ENCODE measurements at places on chromosomes 13 and 19.
A peak's percentile ranks its signal among the peaks of the same experiment; 100 is the strongest.

- DNase-seq: no peak
Measured at GRCh38 chr19:1223018-1223855, 14.6 kb downstream of the CBARP start.

DNA sequence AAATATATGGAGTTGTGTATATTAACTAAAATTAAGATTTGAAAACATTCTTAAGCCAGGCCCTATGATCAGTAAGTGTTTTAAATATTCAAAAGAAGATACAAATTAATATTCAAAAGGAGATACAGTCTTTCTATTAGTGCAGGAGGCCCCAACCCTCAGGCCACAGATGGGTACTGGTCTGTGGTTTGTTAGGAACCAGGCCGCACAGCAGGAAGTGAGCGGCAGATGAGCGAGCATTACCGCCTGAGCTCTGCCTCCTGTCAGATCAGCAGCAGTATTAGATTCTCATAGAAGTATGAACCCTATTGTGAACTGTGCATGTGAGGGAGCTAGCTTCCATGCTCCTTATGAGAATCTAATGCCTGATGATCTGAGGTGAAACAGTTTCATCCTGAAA, 232.9 kb downstream of the FOXO1 start:
- DNase-seq: no peak

DNA sequence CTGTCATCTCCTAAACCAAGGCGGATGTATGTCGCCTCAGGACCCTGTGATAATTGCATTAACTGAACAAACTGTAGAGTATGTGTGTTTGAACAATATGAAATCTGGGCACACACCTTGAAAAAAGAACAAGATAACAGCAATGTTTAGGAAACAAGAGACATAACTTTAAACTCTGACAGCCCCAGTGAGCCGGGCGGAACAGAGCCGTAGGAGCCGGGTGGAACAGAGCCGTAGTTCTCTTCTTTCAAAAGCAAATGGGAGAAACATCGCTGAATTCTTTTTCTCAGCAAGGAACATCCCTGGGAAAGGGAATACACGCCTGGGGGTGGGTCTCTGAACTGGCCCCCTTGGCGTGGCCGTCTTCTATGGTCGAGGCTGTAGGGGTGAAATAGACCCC, 31.8 kb upstream of the ZNF675 start:
- DNase-seq: no peak

DNA sequence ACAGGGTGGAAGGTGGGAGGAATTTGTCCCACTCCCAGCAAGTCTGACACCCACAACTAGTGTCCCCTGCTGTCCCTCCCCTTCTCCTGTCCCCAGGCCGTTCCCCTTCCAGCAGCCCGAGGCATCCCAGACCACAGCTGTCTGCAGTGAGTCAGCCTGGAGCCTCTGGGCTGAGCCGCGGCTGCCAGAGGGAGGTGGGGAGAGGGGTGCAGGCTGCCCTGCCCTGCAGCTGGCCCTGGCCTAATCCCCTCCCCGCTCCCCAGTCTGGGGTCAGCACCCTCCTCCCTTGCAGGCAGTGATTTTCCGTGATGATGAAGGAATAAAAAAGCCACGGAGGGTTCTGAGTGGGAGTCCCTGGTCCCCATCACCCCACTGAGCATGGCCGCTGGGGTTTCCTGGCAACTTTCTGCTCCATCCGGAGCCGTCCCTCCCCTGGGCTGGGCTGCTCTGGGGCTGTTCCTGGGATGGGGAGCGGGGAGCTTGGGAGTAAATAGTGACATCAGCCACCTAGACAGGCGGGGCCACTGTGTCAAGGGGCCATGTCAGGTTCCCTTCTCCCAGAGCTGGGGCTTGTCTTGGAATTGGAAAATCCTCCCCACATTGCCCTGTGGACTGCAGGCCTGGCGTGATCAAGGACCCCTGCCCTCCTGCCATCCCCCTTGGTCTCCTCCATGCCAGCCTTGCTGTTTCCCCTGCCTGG, 16.8 kb downstream of the SPC24 start:
- peak; percentile 19 for DNase-seq

GRCh38 chr13:28320884-28321574, 173.9 kb downstream of the FLT1 start:
- DNase-seq: no peak

DNA sequence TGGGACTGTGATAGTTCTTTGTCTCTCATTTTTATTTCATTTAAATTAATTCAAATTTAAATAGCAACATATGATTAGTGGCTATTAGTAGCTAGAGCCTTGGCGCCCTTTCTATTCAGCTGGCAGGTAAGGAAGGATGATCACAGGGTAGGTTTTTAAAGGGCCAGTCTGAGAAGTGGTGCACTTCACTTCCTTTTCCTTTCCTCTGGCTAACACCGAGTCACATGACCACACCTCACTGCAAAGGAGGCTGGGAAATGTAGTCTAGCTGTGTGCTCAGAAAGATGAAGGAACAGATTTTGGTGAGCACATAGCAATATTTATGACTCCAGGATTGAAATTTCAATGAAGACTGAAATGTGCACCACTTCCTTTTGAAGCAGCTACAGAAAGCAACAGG, 128.7 kb downstream of the TSHZ3 start:
- DNase-seq: no peak

- DNase-seq: no peak
Measured at GRCh38 chr19:18424890-18425514, 5.8 kb downstream of the SSBP4 start.

DNA sequence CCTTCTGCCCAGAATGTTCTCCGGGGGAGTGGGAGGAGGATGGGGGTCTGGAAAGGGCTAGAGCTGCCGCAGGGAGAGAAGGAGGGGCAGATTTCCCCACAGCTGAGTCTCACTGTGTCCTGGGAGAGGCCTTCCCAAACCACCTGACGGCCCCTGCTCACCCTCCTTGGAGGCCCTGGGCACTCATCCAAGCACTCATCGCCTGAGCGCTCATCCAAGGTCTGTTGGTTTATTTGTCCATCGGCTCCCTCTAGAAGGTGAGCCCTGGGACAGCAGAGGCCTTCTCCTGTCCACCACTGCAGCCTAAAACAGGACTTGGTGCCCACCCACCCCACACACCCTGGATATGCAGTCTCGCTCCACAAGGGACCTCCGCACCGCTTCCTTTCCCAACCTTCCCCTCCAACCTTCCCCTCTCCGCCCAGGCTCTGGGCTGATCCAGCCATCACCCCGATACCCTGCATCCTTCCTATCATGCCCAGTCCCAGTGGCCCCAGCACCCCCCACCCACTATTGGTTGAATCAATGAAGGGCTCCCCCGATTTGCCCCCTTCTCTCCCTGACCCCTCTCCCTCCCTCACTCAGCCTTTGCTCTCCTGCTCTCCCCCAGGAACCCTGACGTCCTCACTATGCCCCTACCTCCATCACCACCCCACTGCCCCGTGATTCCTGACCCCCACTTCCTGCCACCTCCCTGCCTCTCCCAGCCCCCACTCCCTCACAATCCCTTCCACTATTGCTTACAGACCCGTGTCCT, 1.7 kb downstream of the UBXN6 start:
- DNase-seq: no peak

- no peak for DNase-seq
Measured at GRCh38 chr19:49168421-49168820, 10.8 kb downstream of the TRPM4 start.

DNA sequence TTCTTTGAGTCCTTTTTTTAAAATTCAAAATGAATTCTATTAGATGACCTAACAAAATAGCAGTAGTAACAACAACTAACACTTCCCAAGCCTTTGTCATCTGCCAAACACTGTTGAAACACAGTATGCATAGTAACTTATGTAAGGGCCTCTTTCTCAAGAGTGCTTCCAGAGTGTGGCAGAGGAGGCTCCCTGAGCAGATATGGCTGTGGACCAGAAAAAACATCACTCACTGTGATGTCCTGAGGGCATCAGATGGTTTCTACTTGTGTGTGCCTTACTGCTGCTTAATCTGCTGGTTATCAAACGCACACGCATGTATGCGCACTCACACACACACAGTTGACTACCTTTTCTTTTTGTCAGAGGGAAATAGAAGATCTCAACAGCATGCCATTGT, 110.8 kb downstream of the DLEU7 start:
- DNase-seq: no peak

- DNase-seq: no peak
Measured at GRCh38 chr13:37194428-37194861, 89.0 kb upstream of the CSNK1A1L start.

- DNase-seq: no peak
Measured at GRCh38 chr19:34135821-34136611, 36.3 kb upstream of the LSM14A start.

DNA sequence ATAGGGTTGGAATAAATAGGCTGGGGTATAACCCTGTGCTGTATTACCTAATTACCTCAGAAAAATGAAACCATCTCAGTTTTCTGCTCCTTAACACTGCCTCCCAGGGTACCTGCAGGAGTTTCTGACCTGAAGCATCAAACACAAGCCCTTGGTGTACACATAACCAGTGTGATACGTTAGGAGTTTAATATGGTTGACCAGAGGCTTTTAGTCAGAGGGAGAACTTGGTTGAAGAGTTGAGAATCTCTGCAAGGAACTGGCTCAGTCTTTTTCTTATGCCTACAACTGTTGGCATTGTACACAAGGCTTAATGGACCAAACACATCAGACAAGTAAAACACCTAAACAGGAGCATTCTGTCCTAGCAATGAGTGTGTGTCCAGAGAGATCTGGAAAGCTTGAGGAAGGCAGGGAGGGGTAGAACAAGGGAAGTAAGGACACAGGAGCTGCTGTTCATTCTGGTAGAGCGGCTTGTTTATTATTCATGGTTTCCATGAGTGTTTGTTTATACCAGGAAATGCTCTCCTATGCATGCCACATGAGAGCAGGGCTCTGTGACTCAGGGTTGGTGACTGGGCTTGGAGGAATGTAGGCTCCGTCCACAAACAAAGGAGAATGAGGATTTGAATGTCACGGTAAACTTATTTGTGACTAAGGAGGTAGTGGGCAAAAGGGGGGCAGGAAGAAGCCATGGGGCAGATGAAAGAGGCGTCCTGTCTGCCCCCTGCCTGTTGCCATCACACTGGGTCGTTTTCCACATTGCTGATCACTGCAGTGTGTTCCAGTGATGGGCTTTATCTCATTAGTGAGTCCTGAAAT, 11.9 kb upstream of the SPATA13 start:
- no peak for DNase-seq

- DNase-seq: no peak
Measured at GRCh38 chr13:43095771-43096719, 72.7 kb downstream of the DNAJC15 start.

GRCh38 chr13:27627380-27627779, 5.7 kb downstream of the POLR1D start:
- DNase-seq: no peak

- DNase-seq: no peak
Measured at GRCh38 chr19:3368848-3369336, 2.5 kb downstream of the NFIC start.

DNA sequence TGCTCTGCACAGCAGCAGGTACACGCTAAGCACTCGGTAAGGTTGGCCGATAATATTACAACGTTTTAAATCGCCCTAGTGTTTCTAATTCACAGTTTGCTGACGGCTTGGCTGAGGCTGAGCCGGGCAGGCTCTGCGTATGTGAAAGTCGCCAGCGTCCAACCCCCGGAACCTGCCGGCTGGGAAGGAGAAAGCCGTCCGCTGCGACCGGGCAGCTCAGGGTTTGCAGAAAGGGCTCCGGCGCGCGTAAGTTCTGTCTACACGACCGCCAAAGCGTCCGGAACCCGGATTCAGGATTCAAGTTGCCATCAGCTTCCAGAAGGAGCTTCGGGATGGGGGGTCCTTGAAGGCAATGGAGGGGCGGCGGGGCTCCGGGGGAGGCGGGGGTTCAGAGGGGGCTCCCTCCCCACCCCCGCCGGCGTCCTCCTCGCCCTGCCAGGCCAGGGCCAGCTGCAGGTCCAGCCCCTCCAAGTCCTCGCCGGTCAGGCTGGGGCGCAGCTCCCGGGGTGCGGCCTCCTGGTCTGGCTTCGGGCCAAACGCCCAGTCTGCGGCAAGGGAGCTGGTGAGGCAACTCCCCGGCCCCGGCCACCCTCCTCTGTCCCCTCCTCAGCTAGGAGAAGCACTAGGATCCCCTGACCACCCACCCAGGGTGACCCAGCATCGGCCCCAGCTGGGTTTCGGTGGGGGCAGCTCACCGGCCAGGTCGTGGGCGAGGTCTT, 575 bp downstream of the SMIM44 start:
- no peak for DNase-seq

- DNase-seq: no peak
Measured at GRCh38 chr19:8204961-8205360, 4.2 kb upstream of the CERS4 start.

DNA sequence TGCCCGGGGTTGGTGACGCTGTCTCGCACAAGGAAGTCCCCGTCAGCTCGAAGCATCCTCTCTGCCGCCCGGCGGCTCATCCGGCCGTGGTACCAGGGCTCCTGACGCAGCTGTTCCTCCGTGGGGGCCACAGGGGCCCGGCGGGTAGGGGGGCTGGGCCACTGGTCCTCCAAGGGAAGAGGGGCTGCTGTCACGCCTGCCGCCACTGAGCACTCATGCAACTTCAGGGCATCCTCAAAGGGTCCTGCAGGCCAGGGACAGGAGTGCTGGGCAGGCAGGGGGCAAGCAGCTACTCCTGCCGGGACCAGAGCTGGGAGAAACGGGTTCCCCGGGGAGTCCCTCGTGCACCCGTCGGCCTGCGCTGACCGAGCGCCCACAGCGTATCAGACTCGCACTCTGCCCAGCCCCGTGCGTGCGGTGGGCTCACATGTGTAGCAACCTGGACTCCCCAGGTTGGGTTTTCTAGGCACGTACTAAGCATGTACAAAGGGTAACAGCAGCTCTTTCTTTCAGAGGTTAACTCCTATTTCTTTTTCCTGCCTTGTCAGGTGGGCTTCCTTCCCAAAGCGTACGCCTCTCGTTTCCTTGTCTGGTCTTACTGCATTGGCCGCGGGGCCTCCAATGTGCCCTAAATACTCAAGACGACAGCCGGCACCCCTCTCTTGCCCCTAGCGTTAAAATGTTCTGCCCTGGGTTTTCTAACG, 13.4 kb upstream of the C2CD4C start:
- no peak for DNase-seq

DNA sequence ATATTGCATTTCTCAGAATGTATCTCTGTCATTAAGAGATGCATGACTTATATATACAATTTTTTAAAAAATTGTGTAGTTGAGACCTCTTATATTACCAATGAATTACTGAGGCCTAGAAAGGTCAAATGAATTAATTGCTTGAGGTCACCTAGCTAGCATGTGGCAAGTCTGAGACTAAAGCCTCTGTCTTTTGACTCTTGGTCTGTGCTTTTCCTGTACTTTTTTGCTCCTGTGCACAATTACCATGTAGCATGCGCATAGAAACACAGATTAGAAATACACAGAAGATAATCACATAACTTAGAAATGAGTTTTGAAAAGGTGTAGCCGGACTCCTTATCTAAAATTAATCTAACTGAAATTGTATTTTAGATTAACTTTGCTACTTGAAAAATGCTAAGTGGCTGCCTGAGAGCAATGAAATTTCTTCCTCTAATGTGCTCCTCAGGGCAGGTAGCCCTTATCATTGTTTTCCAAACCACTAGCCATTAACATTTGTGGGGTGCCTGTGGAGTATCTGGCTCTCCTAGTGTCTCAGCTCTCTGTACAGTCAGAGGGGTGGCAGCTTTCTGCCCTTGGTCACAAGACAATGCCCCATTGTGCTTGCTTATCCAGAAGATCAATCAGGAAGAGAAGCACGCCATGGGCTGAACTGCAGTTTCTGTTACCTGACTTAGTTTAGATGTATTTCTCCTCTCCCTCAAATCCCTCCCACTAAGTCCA, 119.6 kb downstream of the RFC3 start:
- DNase-seq: no peak
